ENCODE measurements at places on chromosomes 2 and 18.

GRCh38 chr2:12493031-12493513 is 223.7 kb upstream of the TRIB2 start:
- no peak for DNase-seq

DNA sequence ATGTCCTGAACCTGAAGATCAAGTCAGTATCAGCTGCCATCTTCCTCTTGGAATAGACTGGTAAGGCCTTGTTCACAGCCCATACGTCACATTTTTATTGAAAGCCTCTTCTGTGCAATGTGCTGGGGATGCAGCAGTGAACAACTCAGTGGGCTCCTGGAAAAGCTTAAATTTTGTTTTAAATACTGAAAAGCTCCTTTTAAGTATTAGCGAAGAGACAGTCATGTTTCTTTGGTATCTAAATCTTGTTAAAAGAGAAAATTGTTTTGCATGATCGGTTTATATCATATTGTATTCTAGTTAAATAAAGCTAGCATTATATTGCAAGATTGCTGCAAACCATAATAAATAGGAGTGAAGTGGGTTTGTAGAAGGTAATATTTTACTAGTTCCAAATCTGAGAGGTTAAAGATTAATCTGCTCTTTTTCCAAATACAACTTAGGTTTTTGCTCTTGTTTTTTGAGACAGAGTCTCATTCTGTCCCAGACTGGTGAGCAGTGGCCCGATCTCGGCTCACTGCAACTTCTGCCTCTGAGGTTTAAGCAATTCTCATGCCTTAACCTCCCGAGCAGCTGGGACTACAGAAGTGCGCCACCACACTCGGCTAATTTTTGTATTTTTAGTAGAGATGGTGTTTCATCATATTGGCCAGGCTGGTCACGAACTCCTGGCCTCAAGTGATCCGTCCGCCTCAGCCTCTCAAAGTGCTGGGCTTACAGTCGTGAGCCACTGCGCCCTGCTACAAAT is 1.6 kb upstream of the RMDN2 start:
- DNase-seq, result no peak

GRCh38 chr2:14923820-14924580 is 291.5 kb downstream of the LRATD1 start:
- DNase-seq, result no peak

DNA sequence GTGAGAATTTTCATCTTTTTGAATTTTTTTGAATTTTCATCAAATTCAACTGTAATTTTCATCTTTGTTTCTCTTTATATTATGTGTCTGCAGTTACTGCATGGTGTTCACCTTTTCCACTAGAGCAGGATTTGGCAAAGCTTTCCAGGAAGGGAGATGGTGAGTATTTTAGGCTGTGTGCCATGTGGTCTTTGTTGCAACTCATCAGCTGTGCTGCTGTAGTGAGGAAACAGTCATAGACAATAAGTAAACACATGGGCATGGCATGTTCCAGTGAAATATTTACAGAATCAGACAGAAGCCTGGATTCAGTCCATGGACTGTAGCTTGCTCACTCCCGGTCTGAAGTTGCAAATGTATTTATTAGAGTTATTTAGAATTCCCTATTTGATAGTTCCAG is 120.4 kb downstream of the DCDC2C start:
- no peak for DNase-seq

DNA sequence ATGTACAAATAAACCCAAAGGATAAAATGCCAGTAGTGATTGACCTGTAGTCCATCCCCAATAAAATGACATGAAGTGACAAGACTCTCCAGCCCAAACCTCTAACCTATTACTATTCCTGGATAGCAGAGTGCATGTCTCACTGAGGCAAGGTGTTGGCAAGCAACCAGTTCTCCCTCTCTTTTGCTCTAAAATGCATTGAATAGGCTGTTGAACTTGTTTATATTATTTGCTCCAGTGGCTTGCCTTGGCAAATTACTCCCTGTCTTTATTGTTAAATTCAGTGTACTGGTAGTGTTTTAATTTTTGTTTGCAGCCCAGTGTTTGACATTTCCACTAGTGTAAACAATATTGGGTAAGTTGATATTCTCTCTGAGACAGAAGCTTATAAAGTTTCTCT is 70.5 kb downstream of the CSRNP3 start:
- DNase-seq, result no peak

GRCh38 chr2:168684921-168685599 is 117.4 kb upstream of the NOSTRIN start:
- DNase-seq, result no peak

- DNase-seq, result no peak
Measured at GRCh38 chr2:235511187-235511661, 17.4 kb downstream of the AGAP1 start.
